ENCODE measurements at places on chromosomes 6 and 20.

GRCh38 chr6:163738725-163739407 is 324.3 kb downstream of the QKI start:
- no peak for DNase-seq

DNA sequence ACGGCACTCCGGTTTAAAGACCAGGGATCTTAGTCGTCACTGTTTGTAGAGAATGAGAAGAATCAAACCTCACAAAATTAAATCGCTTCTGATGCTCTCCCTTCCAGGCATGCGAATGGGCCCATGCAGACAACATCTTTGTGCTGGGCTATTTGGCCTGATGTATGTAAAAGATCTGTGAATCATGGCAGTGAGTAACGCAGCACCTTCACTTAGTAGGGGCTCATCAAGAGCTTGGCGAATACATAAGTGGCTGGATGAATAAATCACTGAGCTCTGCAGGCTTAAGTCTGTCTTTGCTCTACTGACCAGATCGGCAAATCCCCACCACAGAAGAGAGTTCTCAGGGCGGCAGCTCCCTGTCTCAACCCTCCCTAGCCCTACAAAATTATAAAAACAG is 44.8 kb upstream of the AFDN start:
- DNase-seq: no peak

GRCh38 chr20:32070690-32071213 is 18.7 kb downstream of the HCK start:
- DNase-seq: no peak

GRCh38 chr20:34240693-34241615 is at the start of gene ASIP:
TSS of gene ASIP (plus strand) at chr20:34241423. CDS start at chr20:34260375, 18,952 bp downstream.
- peak; percentile 30 for DNase-seq

DNA sequence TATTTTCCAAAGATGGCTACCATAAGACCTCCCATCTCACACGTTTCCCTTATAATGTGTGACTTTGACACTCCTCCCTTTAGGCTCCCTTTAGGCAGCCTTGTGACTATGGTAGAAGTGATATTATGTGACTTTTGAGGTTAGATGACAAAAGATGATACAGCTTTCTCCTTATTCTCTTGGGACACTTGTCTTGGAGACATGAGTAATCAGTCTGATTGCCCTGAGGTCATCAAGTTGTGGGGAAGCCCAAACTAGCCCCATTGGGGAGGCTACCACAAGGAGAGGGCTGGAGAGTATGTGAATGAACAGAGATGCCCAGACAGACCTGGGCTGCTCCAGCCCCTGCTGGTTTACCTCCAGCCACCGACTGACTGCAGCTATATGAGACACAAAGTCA is 10.6 kb upstream of the DLK2 start:
- DNase-seq: no peak

DNA sequence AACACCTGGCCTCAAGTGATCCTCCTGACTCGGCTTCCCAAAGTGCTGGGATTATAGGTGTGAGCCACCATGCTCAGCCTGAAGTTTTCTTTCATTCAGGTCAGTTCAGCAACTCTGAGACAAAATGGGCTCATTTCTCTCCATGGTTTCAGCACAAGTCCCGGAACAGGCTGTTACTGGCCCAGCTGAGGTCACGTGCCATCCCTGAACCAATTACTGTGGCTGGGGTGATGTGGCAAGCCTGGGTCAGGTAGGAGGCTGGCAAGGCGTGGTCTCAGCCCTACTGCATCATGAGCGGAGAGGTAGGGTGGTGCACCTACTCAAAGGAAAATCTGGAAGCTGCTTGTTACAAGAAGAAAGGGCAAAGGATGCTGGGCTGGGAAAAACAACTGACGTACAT is 326.4 kb downstream of the KIF16B start:
- no peak for DNase-seq

- no peak for DNase-seq
These were observed 51.5 kb upstream of the MTHFD1L start for GRCh38 chr6:150813993-150814359.

GRCh38 chr6:135183002-135183531 is 2.0 kb downstream of the MYB start:
- DNase-seq: no peak

DNA sequence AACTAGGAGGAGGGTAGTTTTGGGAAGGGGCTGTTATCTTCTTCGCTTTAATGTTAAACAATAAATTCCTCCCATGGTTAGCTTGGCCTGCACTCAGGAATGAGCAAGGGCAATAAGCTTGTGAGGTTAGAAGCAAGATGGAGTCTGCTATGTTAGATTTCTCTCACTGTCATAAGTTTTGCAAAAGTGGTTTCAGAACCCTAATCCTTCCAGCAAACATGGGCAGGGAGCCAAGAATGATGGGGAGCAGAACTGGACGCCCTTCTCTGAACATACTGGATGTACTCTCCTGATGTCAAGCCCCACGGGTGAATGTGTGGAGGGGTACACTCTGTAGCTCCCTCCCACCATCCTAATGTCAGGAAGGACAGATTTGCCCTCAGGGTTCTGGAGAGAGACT is 22.3 kb downstream of the C6orf163 start:
- no peak for DNase-seq

- DNase-seq: no peak
These were observed 19.9 kb downstream of the SMPDL3A start for GRCh38 chr6:122809001-122809400.

DNA sequence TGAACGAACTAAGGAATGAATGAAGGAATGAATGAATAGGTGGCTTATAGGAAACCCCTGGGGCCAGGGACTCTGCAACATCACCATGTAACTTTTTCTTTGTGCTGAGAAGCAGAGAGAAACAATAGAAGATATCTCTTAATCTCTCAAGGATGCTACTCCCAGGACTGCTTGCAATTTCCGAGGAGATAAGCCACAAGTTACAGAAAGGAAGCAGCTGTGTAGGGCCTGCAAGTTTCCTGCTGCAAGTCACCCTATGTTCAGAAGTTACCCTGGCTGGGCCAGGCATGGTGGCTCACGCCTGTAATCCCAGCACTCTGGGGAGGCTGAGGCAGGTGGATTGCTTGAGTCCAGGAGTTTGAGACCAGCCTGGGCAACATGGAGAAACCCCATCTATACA is 7.3 kb upstream of the MAVS start:
- no peak for DNase-seq

GRCh38 chr6:15709651-15710269 is 46.9 kb upstream of the DTNBP1 start:
- no peak for DNase-seq

- DNase-seq: no peak
These were observed 19.1 kb downstream of the TRAF3IP2 start for GRCh38 chr6:111586554-111586953.

- DNase-seq: no peak
These were observed 32.2 kb downstream of the CDYL start for GRCh38 chr6:4808396-4808795.

- no peak for DNase-seq
These were observed 132.8 kb downstream of the LAMA2 start for GRCh38 chr6:129015721-129016120.

GRCh38 chr6:147508042-147508865 is at the start of gene SAMD5:
TSS of gene SAMD5 (plus strand) at chr6:147508690. CDS start at chr6:147508929, 239 bp downstream.
- peak; percentile 43 for DNase-seq

DNA sequence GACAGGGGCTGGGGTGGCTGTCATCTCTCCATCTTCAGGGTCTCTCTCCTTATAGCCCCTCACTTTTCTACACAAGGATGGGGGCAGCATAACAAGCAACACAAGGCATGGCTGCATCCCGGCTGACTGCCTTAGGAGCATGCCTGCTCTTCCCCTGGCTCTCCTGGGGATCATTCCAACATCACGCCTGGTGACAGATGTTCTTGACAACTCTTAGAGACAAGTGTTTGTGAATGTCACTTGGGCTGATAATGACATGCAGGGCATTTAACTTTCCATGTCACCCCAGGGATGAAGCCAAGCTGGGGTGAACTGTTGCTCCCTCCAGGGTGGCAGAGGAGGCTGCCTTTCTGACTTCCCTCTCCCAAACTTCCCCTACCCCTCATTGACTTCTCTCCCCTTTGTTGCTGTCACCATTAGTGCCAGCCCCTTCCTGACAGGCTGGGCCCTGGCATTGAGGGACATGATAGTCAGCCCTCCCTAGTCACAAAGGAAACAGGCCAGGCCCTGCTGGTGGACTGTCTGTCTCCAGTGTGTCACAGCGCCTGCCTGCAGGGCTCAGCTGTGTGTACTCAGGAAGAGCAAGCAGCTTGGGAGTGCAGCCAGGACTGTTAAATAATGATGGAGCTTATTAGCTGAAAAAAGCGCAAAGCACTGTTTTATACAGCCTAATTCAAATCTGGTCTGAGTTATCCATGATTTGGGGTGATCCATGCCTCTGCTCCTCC is 161.8 kb downstream of the LRFN2 start:
- no peak for DNase-seq

- peak; percentile 17 for DNase-seq
These were observed 370.2 kb downstream of the KIF16B start for GRCh38 chr20:16203096-16203495.

- no peak for DNase-seq
These were observed 54.7 kb downstream of the FGD2 start for GRCh38 chr6:37060195-37060559.

DNA sequence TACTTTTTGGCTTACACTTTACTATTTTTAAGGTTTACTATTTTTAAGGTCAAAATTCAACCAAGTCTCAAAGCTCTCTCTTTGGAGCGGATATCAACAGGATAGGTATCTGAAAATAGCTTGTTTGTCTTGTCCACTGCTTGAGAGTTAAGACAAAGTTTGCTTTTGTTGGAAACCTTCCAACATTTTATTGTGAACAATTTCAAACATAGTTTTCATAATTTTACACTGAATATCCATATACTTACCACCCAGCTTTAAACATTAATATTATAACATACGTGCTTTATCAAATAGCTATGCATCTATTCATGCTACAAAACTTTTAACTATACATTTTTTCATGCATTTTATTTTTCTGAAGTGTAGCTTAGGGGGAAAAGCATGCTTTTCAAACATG is 109.9 kb downstream of the FYN start:
- DNase-seq: no peak

GRCh38 chr6:10591422-10592160 is 70.4 kb downstream of the GCNT2 start:
- no peak for DNase-seq

DNA sequence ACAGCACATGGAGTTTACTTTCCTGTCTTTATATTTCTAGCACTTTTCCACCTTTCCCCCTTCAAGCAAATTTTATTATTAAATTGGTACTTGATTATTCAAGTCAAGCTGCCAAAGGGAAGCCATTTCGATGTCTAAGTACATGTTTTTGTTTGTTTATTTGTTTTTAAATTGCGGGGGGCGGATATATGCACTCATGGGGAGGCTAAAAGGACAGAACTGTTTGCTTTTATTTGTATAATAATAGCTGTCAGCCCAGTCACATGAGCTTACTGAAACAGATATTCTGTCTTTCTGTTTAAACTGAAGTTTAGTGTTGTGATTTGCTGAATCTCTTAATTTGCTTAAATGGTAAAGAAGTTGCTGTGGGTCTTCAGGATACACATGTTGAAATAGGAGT is 49.6 kb upstream of the PLCG1 start:
- no peak for DNase-seq

GRCh38 chr20:39632176-39632575 is 670.0 kb downstream of the DHX35 start:
- DNase-seq: no peak

GRCh38 chr6:135033238-135033637 is 21.4 kb downstream of the HBS1L start:
- DNase-seq: no peak

- peak; percentile 62 for DNase-seq
These were observed 13.8 kb downstream of the FOXQ1 start for GRCh38 chr6:1325461-1326309.

DNA sequence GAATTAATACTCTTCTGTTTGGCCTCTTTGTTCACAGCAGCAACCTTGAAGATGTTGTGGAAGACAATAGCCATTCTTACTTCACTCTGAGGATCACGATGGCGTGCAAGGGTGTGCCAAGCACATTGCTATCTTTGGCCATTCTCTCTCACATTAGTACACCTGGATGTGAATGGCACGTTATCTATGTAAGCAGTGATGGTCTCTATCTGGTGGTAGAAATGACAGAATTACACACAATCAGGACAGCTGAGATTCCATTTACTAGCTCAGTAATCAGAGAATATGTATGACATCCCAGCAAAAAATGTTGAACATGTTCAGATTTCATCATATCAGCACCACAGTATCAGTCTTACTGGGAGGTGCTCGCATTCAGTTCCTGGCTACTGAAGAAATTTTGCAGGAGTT is 116.2 kb downstream of the LCA5 start:
- no peak for DNase-seq

DNA sequence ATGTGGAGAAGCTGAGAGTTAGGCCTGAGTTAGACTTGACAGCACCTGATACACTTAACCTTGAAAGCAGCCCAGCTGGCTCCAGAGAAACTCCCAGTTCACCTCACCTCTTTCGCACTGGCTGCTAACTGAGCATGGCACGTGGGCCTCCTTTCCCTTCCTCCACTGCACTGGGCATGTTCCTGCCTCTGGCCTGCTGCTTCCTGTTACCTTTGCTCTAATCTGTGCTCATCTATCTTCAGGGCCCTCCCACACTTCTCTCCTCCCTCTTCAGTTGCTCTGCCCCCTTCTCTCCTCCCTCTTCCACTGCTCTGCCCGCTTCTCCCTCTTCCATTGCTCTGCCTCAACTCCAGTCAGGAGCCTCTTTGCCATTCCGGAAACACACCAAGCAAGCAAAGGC is 13.7 kb upstream of the UBE2V1 start:
- DNase-seq: no peak

GRCh38 chr6:135280375-135281136 is 99.4 kb downstream of the MYB start:
- DNase-seq: peak; percentile 33

DNA sequence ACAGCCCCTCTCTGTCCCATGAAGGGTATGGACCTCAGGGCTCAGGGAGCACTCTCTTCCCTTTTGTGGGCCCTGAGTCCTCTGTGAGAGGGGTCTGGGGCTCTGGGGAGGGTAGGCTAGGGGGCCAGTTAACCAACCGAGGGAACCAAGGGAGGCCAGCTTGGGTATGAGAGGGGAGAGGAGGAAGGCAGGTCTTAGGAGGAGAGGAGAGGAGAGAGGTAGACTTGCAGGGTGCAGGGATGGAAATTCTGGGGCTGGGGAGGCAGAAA is 720 bp downstream of the DUSP15 start:
- DNase-seq: no peak

GRCh38 chr20:2692886-2693285 is 306 bp downstream of the EBF4 start:
- no peak for DNase-seq

DNA sequence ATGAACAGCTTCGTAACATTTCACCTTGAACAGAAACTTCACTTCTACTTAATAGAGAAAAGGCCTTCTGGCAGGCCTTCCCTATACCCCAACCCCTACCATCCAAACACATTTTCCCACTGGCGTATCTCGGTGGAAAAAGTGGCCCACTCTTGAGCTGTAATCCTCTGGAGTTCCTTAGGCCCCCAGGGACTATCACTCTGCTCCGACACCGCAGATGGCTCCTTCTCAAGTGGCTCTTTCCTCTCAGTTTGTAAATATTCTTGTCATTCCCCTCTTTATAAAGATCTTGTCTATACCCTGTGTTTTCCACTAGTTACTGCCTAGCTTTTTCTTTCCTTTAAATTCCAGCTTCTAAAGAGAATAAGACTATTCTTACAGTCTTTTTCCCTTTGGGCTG is 108.7 kb downstream of the MYB start:
- DNase-seq: no peak

- DNase-seq: no peak
These were observed 677.6 kb downstream of the KIF16B start for GRCh38 chr20:15895560-15896084.

GRCh38 chr20:32333988-32334885 is 23.9 kb upstream of the ASXL1 start:
- DNase-seq: no peak
